ENCODE measurements at places on chromosomes 1 and 21. TPM values are rescaled to one million over a fixed set of nuclear protein-coding genes. Genes with fewer than 3 reads are reported as not detected.

The SPRR2B gene
- 3.8 TPM for total RNA-seq

GRCh38 chr1:9671377-9672140, 20.0 kb downstream of the PIK3CD start:
- DNase-seq: no peak
- H3K4me3 ChIP-seq: no peak overlapping the region
- H3K27ac ChIP-seq: no peak overlapping the region
- no peaks in the 10 kb centered on the region for H3K36me3 ChIP-seq
- no peaks in the 10 kb centered on the region for H3K27me3 ChIP-seq

- no peak overlapping the region for H3K27ac ChIP-seq
- H3K4me1 ChIP-seq: peaks cover 2% of the 10 kb centered on the region
- DNase-seq: peak; percentile 23
- H3K36me3 ChIP-seq: no peaks in the 10 kb centered on the region
- H3K27me3 ChIP-seq: no peaks in the 10 kb centered on the region
Observed at GRCh38 chr1:109628540-109629321, 9.1 kb downstream of the AMPD2 start.

GRCh38 chr1:35856964-35857363, 26.0 kb upstream of the AGO1 start:
- H3K36me3 ChIP-seq: no peaks in the 10 kb centered on the region
- H3K27ac ChIP-seq: no peak overlapping the region
- no peaks in the 10 kb centered on the region for H3K27me3 ChIP-seq
- no peak for DNase-seq
- H3K4me1 ChIP-seq: peaks cover under 1% of the 10 kb centered on the region

GRCh38 chr1:234987415-234988154, 141.1 kb downstream of the TOMM20 start:
- H3K27me3 ChIP-seq: no peaks in the 10 kb centered on the region
- H3K4me1 ChIP-seq: peaks cover 19% of the 10 kb centered on the region
- H3K36me3 ChIP-seq: no peaks in the 10 kb centered on the region
- DNase-seq: peak; percentile 92
- peak overlapping the region; percentile 44 for H3K27ac ChIP-seq

DNA sequence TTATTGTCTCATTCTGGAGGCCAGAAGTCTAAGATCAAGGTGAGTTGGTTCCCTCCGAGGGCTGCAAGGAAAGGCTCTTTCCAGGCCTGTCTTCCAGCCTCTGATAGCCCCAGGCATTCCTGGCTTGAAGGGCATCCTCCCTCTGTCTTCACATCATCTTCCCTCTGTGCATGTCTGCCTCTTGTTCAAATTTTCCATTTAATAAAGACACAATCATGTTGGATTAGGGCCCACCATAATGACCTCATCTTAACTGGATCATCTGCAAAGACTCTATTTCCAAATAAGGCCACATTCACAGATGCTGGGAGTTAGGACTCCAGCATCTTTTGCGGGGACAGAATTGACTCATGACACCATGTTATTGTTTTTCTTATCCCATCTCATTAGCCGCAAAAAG, 24.5 kb downstream of the HUNK start:
- H3K36me3 ChIP-seq: no peaks in the 10 kb centered on the region
- no peak overlapping the region for H3K4me3 ChIP-seq
- H3K27ac ChIP-seq: no peak overlapping the region
- no peaks in the 10 kb centered on the region for H3K4me1 ChIP-seq
- no peaks in the 10 kb centered on the region for H3K27me3 ChIP-seq

DNA sequence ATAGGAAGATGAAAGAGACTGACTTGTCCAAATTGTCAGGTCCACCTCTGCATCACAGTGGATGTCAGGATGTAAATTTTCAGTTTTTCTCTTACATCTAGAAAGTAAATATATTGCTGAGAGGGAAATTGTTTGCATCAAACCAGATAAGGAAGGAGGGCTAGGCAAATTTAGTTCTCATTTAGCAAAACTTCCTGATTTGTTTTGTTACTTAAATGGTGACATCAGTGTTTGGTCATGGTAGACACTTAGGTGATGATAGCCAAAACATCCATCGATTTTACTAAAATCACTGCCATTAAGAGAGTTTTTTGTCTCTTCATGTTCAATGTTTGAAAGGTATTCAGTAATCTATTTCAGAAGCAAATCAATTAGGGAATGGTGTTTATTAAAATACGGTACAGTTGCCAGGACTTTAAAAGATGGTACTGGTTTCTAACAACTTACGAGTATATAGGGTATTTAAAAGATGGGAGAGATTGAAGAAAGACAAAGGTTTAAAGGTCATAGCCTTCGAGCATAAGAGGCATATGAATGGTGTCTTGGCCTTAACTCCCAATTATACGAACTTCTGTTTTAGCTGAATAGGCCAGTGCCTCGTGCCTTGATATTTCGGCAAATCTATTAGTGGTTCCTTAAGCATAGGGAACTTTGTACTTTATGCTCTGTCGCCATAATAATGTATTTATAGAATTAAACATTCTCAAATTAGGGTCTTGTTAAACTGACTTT, 3.0 kb downstream of the IER5 start:
- no peak for DNase-seq
- no peaks in the 10 kb centered on the region for H3K27me3 ChIP-seq
- H3K4me1 ChIP-seq: peaks cover 5% of the 10 kb centered on the region
- H3K4me3 ChIP-seq: peak overlapping the region; percentile 74
- H3K36me3 ChIP-seq: no peaks in the 10 kb centered on the region

The USH2A gene
- total RNA-seq: not detected

GRCh38 chr1:78275456-78275855, 215.3 kb upstream of the PTGFR start:
- no peak overlapping the region for H3K27ac ChIP-seq
- no peak for DNase-seq
- no peaks in the 10 kb centered on the region for H3K36me3 ChIP-seq

DNA sequence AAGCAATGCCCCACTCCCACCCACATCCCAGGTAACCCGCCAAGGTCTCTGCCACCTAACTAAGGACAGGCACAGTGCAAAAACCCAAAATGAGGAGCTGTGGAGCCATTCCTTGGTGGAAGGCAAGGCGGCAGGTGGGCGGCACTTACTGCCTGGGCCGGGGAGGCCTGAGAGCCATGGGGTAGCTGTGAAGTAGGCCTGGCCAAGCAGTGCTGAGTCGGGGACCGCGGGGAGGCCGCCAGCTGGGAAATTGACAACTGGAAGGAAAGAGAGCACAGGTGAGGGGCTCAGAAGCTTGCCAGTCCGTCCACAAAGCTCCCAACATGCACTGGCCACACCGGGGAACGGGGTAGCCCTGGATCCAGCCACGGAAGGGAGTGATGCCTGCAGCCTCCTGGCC, 85.3 kb downstream of the NPHP4 start:
- H3K4me3 ChIP-seq: no peak overlapping the region
- H3K4me1 ChIP-seq: no peaks in the 10 kb centered on the region
- no peak overlapping the region for H3K27ac ChIP-seq
- DNase-seq: no peak

The STX12 gene
- total RNA-seq: 42.4 TPM

DNA sequence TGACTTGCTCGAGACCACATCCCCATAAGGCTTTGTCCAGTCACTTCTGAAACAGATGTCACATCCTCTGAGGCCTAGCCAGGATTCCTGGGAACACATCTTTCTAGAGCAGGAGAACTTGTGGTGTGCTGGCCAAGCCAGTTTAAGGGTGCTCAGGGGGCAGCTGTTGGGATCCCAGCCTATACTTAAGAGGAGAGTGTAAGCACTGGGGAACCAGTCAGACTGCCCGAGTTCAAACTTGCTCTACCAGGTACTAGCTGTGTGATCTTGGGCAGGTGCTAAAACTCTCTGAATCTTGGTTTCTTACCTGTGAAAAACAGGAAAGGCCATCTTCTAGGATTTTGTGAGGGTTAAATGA, 15.6 kb upstream of the LY9 start:
- DNase-seq: no peak
- H3K4me3 ChIP-seq: no peak overlapping the region
- H3K27ac ChIP-seq: no peak overlapping the region

GRCh38 chr1:37189111-37189510, 154.8 kb upstream of the GRIK3 start:
- no peaks in the 10 kb centered on the region for H3K27me3 ChIP-seq
- H3K27ac ChIP-seq: no peak overlapping the region
- no peak overlapping the region for H3K4me3 ChIP-seq
- H3K36me3 ChIP-seq: no peaks in the 10 kb centered on the region
- DNase-seq: no peak

The NVL gene
- total RNA-seq: 19.6 TPM

The S100A12 gene
- not detected for total RNA-seq

GRCh38 chr1:68620571-68620970, 123.7 kb upstream of the DEPDC1 start:
- H3K4me1 ChIP-seq: no peaks in the 10 kb centered on the region
- H3K27ac ChIP-seq: no peak overlapping the region
- no peaks in the 10 kb centered on the region for H3K36me3 ChIP-seq
- no peak for DNase-seq
- H3K4me3 ChIP-seq: no peak overlapping the region

The TP73 gene
- 0.13 TPM for total RNA-seq

The SLC45A1 gene
- total RNA-seq: 2.7 TPM

The ELAPOR1 gene
- not detected for total RNA-seq

The KDF1 gene
- not detected for total RNA-seq

- no peak for DNase-seq
- no peaks in the 10 kb centered on the region for H3K36me3 ChIP-seq
- H3K27me3 ChIP-seq: no peaks in the 10 kb centered on the region
- H3K27ac ChIP-seq: no peak overlapping the region
Observed at GRCh38 chr1:197284966-197285365, 16.9 kb downstream of the CRB1 start.

The TMEM269 gene
- not detected for total RNA-seq

The HRNR gene
- total RNA-seq: not detected

DNA sequence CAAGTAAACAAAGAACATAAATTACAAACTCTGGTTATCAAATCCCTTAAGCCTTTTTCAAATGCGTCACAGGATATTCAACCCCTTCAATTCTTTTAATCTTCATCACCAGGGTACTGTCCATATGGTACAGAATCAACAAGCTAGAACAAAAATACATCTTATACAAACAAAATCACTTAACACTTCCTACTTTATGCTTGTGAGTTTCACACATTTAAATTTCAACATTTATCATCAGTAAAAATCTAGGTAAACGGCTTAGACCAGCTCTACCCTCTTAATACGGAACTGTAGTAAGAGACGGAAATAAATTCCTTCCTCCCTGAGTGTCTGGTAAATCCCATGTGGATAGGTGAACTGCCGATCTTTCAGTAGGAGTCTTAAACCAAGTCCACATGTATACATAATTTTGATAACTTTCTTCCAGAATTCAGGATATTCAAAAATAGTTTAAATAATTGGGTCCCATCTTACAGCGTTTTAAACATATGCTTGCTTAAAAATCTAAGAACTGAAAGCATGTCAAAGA, 1.0 kb downstream of the CCDC181 start:
- no peaks in the 10 kb centered on the region for H3K36me3 ChIP-seq
- no peak overlapping the region for H3K4me3 ChIP-seq
- no peak overlapping the region for H3K27ac ChIP-seq
- no peak for DNase-seq

The ANGPTL3 gene
- total RNA-seq: not detected

DNA sequence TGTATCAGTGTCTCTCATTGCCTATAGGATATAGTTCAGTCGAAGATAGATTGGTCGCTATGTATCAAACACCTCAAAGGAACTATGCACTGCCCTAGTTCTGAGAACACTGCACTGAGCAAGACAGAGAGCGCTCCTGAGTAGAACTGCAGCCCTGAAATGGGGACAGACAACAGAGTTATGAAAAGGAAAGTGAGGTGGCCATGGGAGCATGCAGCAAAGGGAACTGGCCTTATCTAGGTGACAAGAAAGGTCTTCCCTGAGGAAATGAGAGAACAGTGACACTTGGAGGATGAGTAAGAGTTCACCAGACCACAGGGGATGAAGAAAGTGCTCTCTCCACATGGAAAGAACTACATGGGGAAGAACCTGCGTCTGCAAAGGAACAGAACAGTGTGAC, 7.5 kb upstream of the G0S2 start:
- no peak overlapping the region for H3K27ac ChIP-seq
- DNase-seq: no peak
- no peak overlapping the region for H3K4me3 ChIP-seq
- H3K4me1 ChIP-seq: no peaks in the 10 kb centered on the region

GRCh38 chr1:171258943-171259342, 10.6 kb downstream of the FMO1 start:
- no peak overlapping the region for H3K4me3 ChIP-seq
- DNase-seq: no peak
- H3K4me1 ChIP-seq: peaks cover 27% of the 10 kb centered on the region
- H3K27me3 ChIP-seq: no peaks in the 10 kb centered on the region
- no peaks in the 10 kb centered on the region for H3K36me3 ChIP-seq

DNA sequence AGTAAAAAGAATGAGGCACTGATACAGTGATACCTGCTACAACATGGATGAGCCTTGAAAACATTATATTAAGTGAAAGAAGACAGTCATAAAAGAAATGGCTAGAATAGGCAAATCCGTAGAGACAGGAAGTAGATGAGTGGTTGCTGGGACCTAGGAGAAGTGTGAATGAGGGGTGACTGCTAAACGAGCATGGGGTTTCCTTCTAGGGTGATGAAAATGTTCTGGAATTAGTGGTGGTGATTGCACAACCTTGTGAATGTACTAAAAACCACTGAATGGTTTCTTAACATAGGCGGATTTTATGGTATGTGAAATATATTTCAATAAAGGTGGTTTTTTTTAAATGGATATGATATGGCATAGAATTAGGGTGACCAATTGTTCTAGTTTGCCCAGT, 12.6 kb upstream of the SERINC2 start:
- H3K36me3 ChIP-seq: no peaks in the 10 kb centered on the region
- H3K4me3 ChIP-seq: no peak overlapping the region
- no peaks in the 10 kb centered on the region for H3K27me3 ChIP-seq
- DNase-seq: no peak
- no peaks in the 10 kb centered on the region for H3K4me1 ChIP-seq
- H3K27ac ChIP-seq: no peak overlapping the region

GRCh38 chr21:45327441-45328197, 39.9 kb upstream of the POFUT2 start:
- no peaks in the 10 kb centered on the region for H3K27me3 ChIP-seq
- no peaks in the 10 kb centered on the region for H3K36me3 ChIP-seq
- no peak for DNase-seq

GRCh38 chr1:228992907-228993535, 257.7 kb downstream of the RHOU start:
- no peaks in the 10 kb centered on the region for H3K36me3 ChIP-seq
- no peak for DNase-seq
- H3K4me3 ChIP-seq: no peak overlapping the region
- no peak overlapping the region for H3K27ac ChIP-seq
- no peaks in the 10 kb centered on the region for H3K27me3 ChIP-seq

GRCh38 chr21:46667741-46668380, 32.4 kb downstream of the PRMT2 start:
- H3K36me3 ChIP-seq: no peaks in the 10 kb centered on the region
- peaks cover 2% of the 10 kb centered on the region for H3K4me1 ChIP-seq
- no peak overlapping the region for H3K27ac ChIP-seq
- no peak for DNase-seq

Data from ovary (tissue), 10 donors.